ENCODE measurements at places on chromosomes 5 and 9.

DNA sequence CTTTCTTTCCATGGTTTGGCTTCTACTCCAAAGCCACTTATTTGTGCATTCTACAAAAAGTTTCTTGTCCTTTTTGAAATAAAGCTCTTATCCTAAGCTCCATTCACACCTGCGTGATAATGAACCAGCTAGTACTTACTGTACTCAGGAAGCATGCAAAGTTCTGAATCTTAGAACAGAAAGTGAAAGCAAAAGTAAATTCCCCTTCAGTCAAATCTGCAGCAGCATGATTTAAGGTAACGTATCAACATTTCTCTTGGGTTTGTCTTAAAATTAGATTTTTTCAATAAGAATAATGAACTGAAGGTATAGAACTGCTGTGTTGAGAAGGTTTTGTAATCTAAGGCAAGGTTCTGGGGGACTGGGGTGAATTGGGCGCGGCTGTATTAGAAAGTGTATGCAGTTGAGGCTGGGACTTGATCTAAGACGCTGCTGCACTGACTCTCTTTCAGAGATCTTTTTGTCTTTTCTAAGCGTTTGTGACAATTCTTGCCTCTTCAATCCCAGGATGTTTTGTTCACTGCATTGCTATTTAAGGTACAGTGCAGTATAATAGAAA, at the start of gene ERAP2:
Gene ERAP2, plus strand, starts transcription at position 209 of the 559 bp plus-strand sequence. CDS start 3,186 bp downstream, outside the sequence.
- DNase-seq = no peak

- no peak for DNase-seq
Observed at GRCh38 chr5:74643111-74643562, 2.6 kb upstream of the ENC1 start.

GRCh38 chr5:96726802-96727201, 64.6 kb downstream of the CAST start:
- DNase-seq = no peak

- no peak for DNase-seq
Observed at GRCh38 chr5:100469767-100470166, 65.4 kb upstream of the FAM174A start.

- DNase-seq = no peak
Observed at GRCh38 chr5:96048763-96049162, 87.1 kb upstream of the ELL2 start.

DNA sequence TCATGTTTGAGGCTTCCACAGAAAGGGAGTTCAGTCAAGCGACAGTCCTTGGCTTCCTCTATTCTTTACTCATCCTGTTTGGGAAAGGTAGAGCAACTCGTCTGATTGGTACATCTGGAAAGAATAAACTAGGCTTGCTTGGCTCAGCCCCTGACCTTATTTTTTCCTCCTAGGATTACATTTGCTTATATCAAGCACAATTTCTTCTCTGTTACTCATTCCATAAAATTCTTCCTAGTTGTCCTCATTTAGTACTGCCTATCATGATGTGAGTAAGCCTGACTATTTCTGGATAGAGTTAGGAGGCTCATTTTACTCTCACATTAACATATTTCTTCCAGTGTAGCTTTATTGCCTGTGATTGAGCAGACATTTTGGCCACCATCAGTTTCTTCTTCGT, 10.9 kb upstream of the CARNMT1 start:
- no peak for DNase-seq

Measured in T follicular helper cell (primary cell).